Renal cortical epithelial cell (primary cell): ENCODE measurements at places on chromosomes 3 and 15. TPM values are rescaled to one million over a fixed set of nuclear protein-coding genes. Genes with fewer than 3 reads are reported as not detected.
A peak's percentile ranks its signal among the peaks of the same experiment; 100 is the strongest.

DNA sequence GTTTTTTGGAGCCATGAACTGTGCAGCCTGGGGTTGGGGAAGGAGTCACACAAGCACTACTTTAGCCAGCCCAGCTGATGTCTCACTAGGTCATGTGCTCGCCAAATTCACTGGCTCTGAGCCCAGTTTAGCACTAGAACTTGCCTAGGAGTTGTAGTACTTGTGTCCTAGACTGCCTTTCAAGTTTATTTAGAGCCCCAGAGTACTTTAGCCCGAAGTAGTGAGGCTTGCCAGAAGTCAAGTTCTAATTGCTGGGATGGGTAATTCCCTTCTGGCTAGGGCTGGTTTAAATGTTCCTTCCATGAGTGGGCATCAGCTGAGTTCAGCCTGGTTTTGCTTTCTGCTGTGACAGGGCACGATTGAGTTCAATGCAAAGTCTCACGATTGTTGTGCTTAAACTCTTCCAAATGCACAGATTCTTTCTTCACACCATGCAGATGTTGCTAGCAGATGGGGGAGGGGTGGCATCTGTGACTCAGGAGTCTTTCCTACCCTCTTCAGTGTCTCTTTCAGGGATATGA is 228.2 kb upstream of the ZPLD1 start:
- DNase-seq, result peak; percentile 94

DNA sequence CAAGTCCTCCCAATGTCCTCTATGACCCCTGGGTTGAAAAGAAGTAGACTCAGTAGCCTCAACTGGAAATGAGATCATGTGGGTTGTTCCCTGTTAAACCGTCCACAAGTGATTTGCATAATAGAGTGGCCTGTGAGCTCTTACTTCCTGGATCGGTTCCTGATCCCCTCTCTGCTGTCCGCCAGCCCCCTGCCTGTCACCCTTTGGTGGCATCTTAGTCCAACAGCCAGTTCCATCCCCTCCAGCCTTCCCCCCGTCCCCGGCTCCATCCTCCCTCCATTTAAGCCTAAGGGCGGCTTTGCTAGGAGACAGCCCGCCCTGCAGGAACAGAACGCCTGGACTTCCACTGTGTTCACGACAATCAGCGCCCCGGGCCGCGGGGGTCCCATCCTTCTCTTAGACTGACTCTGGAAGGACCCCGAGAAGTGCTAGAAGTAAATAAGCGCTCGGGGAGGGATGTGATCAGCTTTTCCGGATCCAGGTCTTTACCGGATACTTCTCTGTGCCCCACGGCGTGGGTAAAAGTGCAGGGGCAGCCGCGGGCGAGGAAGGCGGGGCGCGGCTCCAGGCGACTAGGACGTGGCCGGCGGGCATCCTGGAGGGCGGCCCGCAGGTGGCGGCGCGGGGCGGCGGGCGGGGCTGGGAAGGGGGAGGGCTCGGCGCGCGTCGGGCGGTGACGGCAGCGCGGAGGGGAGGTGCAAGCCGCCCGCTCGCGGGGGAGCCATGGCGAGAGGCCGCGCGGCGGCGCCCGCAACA is 51.2 kb upstream of the ULK4 start:
- DNase-seq, result peak; percentile 62

- DNase-seq, result peak; percentile 30
Observed at GRCh38 chr3:187519428-187519890, 150.7 kb downstream of the SST start.

DNA sequence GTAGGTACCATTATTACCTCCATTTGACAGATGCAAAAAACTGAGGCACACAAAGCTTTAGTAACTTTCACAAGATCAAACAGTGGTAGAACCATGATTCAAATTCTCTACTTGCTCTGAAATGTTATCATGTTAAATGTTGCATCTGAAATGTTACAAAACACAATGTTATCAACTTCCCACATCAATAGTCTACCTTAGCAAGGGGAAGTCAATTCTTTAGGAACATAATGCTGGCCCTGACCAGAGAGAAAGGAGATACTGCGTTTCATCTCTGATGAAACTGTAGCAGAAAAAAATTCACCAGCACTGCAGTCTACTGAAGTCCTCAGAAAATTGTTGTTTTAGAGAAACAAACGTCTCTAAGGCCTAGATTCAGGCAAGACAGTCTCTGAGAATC is 174.1 kb downstream of the SATB1 start:
- no peak for DNase-seq

DNA sequence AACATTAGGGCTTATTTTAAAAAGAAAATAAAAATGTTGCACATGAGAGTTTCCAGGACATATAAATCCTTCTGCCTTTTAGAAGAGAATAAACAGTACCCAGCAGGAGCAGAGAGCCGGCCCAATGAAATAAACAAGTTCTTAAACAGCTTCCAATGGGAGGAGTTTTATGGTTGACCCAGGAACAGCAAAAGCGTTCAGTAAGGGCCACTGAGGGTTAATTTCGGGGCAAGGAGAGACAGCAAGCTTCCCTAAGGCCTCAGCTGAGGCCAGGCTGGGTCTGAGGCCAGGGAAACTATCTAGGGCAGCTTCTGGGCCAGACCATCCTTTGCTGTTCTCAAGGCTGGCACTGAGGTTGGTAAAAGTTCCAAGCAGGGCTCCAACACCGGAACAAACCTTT is 3.4 kb downstream of the PDZRN3 start:
- DNase-seq, result no peak

- DNase-seq, result peak; percentile 4
Observed at GRCh38 chr3:184981071-184981470, 169.1 kb downstream of the VPS8 start.

DNA sequence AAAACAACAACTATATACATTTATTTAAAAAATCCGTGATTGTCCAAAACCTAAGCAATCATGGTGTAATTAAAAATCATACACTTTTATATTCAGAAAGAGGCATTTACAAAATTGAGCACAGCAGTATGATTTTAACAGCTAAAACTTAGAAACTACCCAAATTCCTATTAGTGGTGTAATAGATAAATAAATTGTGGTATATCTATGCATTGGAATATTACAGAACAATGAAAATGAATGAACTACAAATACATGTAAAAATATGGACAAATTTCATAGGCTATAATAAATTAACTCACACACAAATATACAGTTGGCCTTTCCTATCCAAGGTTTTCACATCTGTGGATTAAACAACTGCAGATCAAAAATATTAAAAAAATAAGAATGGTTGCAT is 700.5 kb upstream of the ARPP21 start:
- DNase-seq, result no peak

DNA sequence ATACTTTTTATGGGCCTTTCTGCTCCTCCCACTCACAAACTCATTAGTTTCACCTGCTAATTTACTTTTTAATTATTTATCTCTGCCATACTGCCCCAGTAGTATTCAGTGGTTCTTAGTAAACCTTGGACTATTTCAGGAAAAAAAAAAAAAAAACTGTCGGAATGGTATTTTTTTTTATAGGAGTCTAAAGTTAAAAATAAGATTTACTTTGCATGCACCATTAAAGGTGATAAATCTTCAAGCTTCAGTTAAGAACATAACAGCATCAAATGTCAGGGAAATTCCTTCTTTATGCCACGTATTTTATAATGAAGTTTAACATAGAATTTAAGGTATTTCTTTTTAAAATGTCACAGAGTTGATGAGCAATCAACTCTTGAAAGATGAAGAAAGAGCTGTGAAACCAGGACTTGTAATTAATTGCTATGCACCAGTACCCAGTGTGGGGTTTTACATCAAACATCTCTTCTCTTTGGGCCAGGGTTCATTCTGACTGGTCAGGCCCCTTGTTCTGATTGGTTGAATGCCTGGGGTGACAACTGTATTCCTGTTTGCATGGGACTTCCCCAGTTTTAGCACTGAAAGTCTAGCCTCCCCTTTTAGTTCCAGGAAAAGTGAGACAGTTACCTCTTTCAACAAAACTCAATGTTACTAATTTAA is 40.3 kb upstream of the PTPRG start:
- peak; percentile 64 for DNase-seq

DNA sequence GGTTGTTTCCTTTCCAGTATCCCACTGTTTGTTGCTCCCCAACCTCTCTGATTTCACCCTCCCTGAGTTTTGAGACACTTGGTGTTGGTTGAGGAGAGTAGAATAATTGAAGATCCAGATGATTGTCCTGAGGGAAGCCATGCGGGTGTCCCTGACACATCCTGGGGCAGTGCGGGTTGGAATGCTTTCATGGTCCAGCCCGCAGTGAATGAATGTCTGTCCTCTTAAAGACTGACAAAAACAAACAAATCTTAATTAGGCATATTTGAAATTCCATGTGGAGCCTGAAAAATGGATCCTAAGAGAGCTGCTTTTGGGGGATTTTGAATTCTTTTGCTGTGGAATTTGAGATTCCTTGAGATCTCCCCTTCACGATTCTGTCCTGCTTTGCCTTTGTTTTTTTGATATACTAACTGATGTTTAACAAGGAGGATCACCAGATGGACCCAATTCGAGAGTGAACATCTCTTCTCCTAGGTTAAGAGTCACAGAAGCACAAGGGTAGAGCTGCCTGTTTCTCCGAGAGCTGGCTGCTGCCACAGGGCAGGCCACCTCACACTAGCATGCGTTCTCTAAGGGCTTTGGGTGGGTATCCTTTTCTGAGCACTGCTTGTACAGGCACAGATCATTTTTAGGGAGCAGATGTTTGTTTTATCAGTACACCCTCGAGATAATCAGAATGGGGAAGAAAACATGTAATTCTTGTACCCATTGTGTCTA is 47.4 kb downstream of the GPR171 start:
- DNase-seq, result no peak

DNA sequence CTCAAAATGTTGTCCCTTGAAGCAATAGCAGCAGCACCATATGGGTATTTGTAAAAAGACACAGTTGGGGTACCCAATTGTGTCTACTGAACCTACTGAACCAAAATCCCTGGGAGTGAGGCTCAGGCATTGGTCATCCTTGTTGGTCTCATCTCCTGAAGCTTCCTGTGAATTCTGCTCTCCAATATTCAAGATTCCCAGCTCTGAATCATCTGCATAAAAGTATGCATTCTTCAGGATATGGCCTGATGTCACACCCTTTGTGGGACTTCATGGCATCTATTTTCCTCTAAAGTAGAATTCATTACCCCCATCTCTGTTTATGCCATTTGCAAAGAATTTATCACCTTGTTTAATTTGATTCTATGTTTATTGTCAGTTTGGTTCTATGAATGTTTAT is 13.3 kb upstream of the PTX3 start:
- no peak for DNase-seq

DNA sequence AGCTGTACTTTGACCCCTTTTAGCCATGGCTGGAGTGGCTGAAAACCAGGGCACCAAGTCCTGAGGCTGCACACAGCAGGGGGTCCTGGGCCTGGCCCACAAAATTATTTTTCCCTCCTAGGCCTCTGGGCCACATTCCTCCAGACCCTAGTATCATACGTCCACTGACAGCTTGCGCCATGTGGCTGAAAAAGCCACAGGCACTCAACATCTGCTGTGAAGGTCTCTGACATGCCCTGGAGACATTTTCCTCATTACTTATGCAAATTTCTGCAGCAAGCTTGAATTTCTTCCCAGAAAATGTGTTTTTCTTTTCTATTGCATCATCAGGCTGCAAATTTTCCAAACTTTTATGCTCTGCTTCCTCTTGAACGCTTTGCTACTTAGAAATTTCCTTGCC is 239.0 kb downstream of the SQOR start:
- DNase-seq, result peak; percentile 82

DNA sequence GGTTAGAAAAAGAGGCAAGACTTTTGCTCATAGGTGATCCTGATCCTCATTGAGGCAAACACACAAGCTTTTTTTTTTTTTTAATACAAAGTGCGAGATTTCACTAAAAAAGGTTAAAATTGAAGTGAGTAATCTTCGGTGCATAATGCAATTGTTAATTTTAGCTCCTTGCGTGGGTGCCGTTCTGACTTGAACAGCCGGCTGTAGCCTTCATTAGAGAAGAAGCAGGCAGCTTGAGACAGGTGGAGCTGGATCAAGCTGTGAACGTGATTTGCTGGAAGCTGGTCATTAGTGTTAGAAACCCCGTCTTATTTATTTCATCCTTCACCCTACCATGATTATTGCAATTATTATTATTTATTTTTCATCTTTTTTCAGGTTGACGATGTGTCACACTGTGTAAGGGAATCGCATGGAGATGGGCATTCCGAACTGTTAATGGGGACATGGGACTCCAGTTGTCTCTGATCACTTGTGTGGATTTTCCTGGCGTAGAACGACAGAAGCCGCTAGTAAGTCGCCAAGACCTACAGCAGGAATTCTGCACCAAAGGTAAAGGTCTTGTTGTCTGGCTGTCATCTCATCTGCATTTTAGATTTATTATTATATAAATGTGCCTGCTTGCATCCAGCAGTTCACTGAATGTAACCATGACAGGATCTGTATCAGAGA is 40.2 kb downstream of the ARPP21 start:
- DNase-seq, result no peak

DNA sequence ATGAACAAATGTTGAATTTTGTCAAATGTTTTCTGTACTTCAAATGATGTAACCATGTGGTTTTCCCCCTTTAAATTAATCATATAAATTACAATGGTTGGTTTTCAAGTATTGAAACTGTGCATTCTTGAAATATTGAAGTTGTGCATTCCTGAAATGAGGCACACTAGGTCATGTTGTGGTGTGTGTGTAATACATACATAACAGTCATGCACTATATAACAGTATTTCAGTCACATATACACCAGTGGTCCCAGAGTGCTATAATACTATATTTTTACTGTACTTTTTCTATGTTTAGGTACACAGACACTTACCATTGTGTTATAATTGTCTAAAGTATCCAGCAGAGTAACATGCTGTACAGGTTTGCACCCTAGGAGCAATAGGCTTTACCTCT is 11.0 kb upstream of the IQCF5 start:
- DNase-seq, result no peak

- no peak for DNase-seq
Observed at GRCh38 chr3:47003056-47003410, 23.6 kb downstream of the NBEAL2 start.

- DNase-seq, result no peak
Observed at GRCh38 chr3:187146389-187146788, 7.1 kb upstream of the RPL39L start.

GRCh38 chr3:117563063-117563462 is 853.5 kb downstream of the TUSC7 start:
- DNase-seq, result peak; percentile 26

- DNase-seq, result no peak
Observed at GRCh38 chr15:37102305-37103162, 2.2 kb upstream of the MEIS2 start.

- DNase-seq, result no peak
Observed at GRCh38 chr15:75361989-75362641, 6.3 kb downstream of the MAN2C1 start.

Gene EAF1
- 22.8 and 45.3 TPM in 2 replicates for total RNA-seq

Gene MYLK
- 112 and 722 TPM in 2 replicates for total RNA-seq

Gene COLQ
- 0.65 TPM in 1 of 2 replicates, not detected in the other for total RNA-seq

Gene GRAMD2A
- total RNA-seq, result 0.52 and 1.8 TPM in 2 replicates

Gene EFHB
- 8.1 and 8.7 TPM in 2 replicates for total RNA-seq

Gene SAMD7
- not detected in 2 replicates for total RNA-seq

Gene GXYLT2
- 1.0 and 7.0 TPM in 2 replicates for total RNA-seq

Gene HCN4
- 0.52 and 0.94 TPM in 2 replicates for total RNA-seq

Gene AADACL2
- total RNA-seq, result not detected in 2 replicates

Gene CHRNA5
- total RNA-seq, result 4.1 and 6.6 TPM in 2 replicates

Gene SPSB4
- total RNA-seq, result not detected in 2 replicates

Gene ERICH6
- 0.35 TPM in 1 of 2 replicates, not detected in the other for total RNA-seq

Gene MORC1
- total RNA-seq, result under 0.01 and 0.05 TPM in 2 replicates

Gene ZNF609
- total RNA-seq, result 12.0 and 35.6 TPM in 2 replicates

Gene ZNF770
- total RNA-seq, result 34.7 and 85.1 TPM in 2 replicates
